ENCODE measurements at places on chromosomes 5 and 9.

- no peak for DNase-seq
These were observed 37.5 kb downstream of the MAMDC2 start for GRCh38 chr9:70081120-70081495.

- DNase-seq: no peak
These were observed 13.0 kb downstream of the SLC38A9 start for GRCh38 chr5:55699041-55699688.

- DNase-seq: no peak
These were observed 28.8 kb downstream of the PPP2R2B start for GRCh38 chr5:146849694-146850303.

- no peak for DNase-seq
These were observed 40.7 kb downstream of the VCAN start for GRCh38 chr5:83512061-83512745.

- DNase-seq: no peak
These were observed 43.3 kb upstream of the CEP72 start for GRCh38 chr5:568809-569208.

GRCh38 chr5:36156121-36156601, 4.2 kb downstream of the SKP2 start:
- no peak for DNase-seq

- no peak for DNase-seq
These were observed 335.3 kb downstream of the KIAA0825 start for GRCh38 chr5:94283093-94283492.

DNA sequence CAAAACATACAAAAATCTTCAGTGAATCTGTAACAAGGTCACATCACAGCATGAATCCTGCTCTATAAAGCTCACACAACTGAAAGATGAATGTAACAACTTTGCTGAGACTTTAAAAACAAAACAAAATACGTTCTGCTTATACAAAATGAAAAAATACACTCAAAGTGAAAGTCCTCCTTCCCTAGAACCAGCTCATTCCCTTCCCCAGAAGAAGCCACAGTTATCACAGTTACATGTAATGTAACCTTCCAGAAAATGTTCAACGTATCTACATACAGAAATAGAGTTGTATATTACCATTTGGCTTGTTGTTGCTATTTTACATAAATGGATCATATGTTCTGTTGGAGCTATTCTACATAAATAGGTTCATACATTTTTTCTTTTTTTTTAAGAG, 2.6 kb downstream of the AUH start:
- DNase-seq: no peak

DNA sequence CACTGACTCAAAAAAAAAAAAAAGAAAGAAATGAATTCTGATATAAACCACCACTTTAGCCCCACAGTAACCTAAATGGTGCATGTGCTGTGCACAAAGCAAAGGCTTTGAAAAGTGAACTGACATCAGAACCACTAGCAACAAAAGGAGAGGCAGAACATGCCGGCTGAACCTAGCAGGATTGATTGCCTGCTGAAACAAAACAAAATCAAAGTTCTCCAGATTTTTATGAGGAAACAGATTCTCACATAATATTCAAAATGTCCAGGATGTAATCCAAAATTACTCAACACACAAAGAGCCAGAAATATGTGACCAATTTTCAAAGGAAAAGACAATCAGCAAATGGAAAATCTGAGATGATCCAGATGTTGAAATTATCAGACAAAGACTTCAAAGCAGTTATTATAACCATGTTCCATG, 37.9 kb downstream of the UBTD2 start:
- DNase-seq: no peak

DNA sequence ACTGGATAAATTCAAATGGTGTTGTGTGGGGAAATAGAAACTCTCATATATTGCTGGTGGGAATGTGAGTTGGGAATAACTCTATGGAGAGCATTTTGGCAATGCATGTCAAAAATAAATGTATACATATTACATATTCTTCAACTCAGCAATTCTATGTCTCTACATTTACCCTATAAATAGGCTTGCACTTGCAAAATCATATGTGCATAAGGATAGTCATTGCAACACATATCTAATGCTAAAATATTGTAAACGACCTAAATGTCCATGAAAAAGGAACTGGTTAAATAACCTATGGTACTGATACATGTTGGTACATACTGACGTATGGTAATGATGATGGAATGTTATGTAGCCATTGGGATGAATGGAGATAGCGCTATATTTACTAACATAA, 94.5 kb upstream of the CHD1 start:
- DNase-seq: no peak

- no peak for DNase-seq
These were observed 5.6 kb downstream of the GNPDA1 start for GRCh38 chr5:142007237-142007544.

DNA sequence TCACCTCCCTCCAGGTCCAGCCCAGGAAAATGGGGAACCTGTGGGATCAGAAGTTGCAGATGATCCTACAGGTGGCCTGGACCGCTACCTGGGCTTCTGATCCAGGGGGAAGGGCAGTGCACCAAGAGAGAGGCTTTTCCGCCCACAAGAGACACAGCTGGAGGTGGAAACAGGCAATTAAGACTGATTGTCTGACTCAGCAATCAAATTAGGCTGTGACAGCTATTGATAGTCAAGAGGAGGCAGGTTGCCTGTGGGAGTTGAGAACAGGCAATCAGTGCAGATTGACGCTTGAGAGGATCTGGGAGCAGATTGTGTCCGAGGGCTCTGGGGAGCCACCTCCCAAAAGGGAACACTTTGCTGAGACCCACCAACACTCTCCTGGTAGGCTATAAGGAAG, 71.1 kb upstream of the SLC44A1 start:
- DNase-seq: no peak

- no peak for DNase-seq
These were observed 614.1 kb upstream of the CDH9 start for GRCh38 chr5:27652505-27652904.

GRCh38 chr5:115940080-115940810, 22.0 kb upstream of the LVRN start:
- DNase-seq: no peak

- DNase-seq: no peak
These were observed 32.8 kb downstream of the COL23A1 start for GRCh38 chr5:178557416-178557815.

- no peak for DNase-seq
These were observed 38.0 kb upstream of the FOXI1 start for GRCh38 chr5:170067574-170068170.

- DNase-seq: no peak
These were observed 33.7 kb upstream of the ZNF366 start for GRCh38 chr5:72540759-72541438.

DNA sequence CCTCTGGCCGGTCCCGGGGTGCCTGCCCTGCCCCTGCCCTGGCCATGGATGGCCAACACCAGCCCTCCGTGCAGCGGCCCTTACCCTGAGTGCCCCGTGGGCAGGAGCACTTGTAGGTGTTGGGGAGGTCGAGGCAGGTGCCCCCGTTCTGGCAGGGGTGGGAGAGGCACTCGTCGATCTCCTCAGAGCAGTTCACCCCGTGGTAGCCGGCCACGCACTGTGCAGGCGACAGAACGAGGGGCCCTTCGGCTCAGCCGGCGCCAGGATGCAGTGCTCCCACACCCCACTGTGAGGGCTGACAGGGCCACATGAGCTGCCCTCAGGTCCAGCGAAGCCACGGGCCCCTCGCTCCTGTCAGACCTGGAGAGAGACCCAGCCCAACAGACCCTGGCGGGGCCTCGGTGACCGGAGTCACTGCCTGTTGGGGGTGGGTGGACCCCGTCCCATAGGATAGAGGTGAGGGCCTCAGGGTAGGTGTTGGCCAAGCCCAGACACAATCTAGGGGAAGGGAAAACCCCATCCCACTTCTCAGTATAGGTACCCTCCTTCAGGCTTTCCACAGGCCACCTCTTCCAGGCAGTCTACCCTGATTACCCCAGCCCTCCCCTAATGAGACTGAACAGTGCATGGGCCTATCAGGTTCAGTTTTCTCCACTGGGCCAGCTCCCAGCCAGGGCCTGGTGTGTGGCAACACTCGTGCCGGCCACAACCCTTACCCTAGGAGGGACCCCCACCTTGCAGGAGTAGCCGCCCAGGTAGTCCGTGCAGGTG, 24.6 kb upstream of the SEC16A start:
- DNase-seq: no peak

GRCh38 chr5:161302559-161302958, 244.0 kb downstream of the GABRB2 start:
- no peak for DNase-seq

DNA sequence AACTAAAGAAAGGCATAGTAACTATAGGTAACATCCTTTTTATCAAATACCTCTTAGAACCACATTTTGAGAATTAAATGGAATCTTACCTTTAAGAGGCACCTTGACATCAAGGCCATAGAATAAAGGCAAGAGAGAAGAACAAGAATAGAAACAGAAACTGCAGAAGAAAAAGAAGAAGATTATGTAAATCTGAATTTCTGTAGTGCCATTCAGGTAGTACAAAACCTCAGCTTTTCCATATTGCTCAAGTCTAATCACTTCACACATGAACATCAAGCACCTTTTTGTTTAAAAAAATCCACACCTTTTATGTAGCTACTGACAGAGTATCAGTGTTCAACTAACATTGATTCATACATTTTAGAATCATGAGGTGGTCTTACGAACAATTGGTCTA, 91.8 kb upstream of the DPYSL3 start:
- DNase-seq: no peak

- DNase-seq: no peak
These were observed 220.6 kb upstream of the EDIL3 start for GRCh38 chr5:84605241-84605640.

- DNase-seq: no peak
These were observed 173.5 kb downstream of the ENTREP1 start for GRCh38 chr9:69498470-69498869.

GRCh38 chr5:97838214-97838613, 655.2 kb upstream of the RIOK2 start:
- DNase-seq: no peak

- no peak for DNase-seq
These were observed 99.3 kb upstream of the LHFPL2 start for GRCh38 chr5:78747705-78748359.

DNA sequence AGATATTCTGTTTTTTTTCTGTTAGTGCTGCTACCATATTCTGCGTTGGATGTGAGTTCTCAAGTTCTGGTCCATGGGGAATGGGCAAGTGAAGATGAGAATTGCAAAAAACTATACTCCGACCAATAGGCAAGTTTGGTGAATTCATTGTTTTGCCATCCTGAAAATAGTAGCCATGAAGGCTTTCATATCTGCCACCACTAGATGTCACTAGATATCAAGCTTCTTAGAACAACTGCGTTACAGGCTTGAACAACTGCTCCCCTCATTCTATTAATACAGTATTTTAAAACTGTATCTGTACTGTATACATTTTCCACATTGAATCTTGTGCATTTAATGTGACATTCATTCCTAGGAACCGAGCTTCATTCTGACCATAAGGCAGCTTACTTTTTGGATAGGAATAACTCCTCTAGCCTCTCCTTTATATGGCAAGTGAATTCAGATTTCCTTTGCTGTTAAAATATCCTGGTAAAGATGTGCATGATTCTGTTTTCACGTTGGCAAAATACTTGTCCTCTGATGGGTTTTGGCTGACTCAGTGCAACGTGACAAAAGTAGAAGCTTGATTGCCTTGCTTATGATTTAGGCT, 163.6 kb downstream of the SREK1 start:
- no peak for DNase-seq

DNA sequence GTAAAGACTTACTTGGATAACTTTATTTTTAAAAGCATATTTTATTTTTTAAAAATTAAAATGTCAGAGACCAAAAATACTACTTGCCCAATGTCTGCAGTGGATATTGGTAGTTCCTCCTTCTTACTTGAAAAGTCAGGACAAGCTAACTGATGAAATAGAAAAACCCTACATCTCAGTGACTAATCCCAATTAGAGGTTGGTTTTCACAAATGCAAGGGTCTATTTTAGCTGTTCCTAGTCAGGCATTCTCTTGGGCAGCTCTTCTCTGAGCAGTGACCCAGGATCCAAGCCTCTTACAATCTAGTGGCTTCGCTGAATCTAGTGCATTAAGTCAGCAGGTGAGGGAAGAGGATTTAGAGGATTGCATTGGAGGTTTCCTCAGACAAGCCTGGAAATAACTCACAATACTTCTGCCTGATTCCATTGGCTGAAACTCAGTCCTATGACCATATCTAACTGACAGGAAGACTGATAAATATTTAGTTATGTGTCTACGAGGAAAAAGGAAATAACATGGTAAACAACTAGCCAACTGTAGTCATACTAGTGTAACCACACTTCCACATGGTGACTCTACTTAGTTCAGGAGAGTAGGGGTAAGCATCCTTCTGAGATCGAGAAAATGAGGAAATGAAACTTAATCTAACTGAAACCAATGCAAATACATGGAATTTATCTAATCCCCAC, 34.2 kb upstream of the MIER3 start:
- DNase-seq: no peak

- no peak for DNase-seq
These were observed 146.0 kb upstream of the FBXL7 start for GRCh38 chr5:15354021-15354420.

DNA sequence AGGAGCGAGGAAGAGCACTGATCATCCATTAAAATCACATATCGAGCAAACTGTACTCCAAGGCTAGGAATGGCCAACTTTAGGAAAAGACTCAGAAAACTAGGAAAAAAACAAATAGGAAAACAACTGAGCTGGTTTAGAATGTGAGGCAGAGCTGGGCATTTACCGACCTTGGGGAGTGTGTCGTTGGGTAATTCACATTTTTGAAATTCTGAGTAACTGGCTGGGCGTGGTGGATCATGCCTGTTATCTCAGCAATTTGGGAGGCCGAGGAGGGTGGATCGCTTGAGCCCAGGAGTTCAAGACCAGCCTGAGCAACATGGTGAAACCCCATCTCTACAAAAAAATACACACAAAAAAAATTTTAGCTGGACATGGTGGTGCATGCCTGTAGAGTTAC, 70.1 kb downstream of the ZFAND5 start:
- DNase-seq: peak; percentile 35

GRCh38 chr9:123201083-123201482, 67.3 kb downstream of the STRBP start:
- no peak for DNase-seq

DNA sequence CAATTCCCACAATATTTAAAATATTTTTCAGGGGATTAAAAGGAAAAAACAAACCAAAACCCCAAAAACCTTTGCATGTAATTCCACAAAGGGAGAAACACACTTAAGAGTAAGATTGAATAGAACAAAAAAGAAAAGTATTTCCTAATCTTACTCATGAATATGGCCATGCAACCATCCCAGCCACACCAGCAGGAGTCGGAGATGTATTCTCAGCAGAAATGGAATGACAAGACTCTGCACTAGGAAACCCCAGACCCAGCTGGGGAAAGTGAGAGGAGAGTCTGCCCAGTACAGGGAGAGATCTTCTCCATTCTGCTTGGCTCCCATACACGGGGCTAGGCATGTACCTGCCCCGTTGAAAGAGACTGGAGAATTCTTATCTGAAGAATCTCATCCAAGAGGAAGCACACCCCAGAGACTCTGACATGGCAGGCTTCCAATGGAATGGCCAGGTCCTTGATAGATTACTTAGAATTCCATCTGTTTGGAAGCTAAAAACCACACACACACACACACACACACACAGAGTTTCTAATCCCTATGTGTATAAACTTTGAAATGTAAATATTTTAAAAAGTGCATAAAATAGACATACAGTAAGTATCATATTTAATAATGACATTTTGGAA, 118.8 kb downstream of the GADD45G start:
- DNase-seq: no peak

GRCh38 chr5:85441156-85441555, 1056.5 kb upstream of the EDIL3 start:
- no peak for DNase-seq

Measured in left colon (tissue), 2 donors.